Esophagus muscularis mucosa (tissue), 4 donors: ENCODE measurements at places on chromosomes 6 and 20. TPM values are rescaled to one million over a fixed set of nuclear protein-coding genes. Genes with fewer than 3 reads are reported as not detected.

- peaks cover 16% of the 10 kb centered on the region for H3K4me1 ChIP-seq
- no peak overlapping the region for H3K4me3 ChIP-seq
- DNase-seq = no peak
- H3K27me3 ChIP-seq = no peaks in the 10 kb centered on the region
Measured at GRCh38 chr6:137640086-137640485, 145.9 kb upstream of the OLIG3 start.

DNA sequence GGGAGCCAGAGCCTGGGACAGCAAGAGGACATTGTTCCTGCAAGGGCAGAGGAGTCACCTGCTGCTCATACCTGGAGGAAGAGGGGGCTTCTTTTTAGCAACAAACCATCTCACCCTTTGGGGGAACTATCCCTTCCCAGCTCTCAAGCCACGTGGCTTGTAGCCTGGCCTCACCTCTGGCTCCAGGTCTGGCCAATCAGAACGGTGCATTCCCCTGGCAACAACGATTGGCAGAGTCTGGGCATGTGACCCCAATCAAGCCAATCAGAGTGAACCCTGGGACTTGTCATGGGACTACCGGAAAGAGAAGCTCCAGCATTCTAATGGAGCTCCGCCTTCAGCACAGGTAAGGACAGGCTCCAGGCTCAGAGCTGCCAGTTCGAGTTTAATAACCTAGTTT is 33.6 kb downstream of the KCNB1 start:
- H3K27ac ChIP-seq = peak overlapping the region; percentile 87
- H3K36me3 ChIP-seq = no peaks in the 10 kb centered on the region
- no peaks in the 10 kb centered on the region for H3K27me3 ChIP-seq
- H3K4me1 ChIP-seq = peaks cover 92% of the 10 kb centered on the region
- no peak for DNase-seq

- DNase-seq = no peak
- no peak overlapping the region for H3K27ac ChIP-seq
- no peaks in the 10 kb centered on the region for H3K4me1 ChIP-seq
Measured at GRCh38 chr20:52945862-52946522, 26.2 kb upstream of the TSHZ2 start.

DNA sequence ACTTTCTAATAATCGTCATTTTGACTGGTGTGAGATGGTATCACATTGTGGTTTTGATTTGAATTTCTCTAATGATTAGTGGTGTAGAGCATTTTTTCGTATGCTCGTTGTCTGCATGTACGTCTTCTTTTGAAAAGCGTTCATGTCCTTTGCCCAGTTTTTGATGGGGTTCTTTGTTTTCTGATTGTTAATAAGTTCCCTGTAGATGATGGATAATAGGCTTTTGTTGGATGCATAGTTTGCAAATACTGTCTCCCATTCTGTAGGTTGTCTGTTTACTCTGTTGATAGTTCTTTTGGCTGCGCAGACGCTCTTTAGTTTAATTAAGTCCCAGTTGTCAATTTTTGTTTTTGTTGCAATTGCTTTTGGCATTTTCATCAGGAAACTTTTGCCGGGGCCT is 32.3 kb upstream of the XRN2 start:
- DNase-seq = no peak
- H3K27me3 ChIP-seq = no peaks in the 10 kb centered on the region
- no peak overlapping the region for H3K27ac ChIP-seq
- H3K4me3 ChIP-seq = no peak overlapping the region

The EPPIN gene
- not detected for total RNA-seq

The OLIG3 gene
- total RNA-seq = not detected

The FAM50B gene
- total RNA-seq = 20.4 TPM
